HCEC 1CT (cell line): ENCODE measurements at places on chromosomes 1 and 21.
A peak's percentile ranks its signal among the peaks of the same experiment; 100 is the strongest.

DNA sequence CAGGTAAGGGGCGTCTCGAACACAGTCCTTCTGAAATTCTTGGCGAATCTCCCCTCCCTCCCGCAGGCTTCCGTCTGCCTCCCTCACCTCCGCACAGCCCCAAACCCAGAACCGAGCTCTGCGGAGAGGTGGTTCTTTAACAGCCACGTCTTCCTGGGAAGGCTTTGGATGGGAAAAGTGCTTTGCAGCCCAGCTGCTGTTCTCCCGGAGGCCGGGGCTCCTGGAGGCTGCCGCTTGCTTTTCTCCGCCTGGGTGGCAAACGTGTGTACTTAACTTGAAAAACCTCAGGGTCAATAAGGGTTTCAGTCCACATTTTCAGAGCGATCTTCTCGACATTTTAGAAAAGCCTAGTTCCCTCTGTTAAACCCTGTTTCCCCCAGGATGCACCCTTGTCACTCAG lies 109.3 kb downstream of the PRDM16 start:
- DNase-seq: no peak

DNA sequence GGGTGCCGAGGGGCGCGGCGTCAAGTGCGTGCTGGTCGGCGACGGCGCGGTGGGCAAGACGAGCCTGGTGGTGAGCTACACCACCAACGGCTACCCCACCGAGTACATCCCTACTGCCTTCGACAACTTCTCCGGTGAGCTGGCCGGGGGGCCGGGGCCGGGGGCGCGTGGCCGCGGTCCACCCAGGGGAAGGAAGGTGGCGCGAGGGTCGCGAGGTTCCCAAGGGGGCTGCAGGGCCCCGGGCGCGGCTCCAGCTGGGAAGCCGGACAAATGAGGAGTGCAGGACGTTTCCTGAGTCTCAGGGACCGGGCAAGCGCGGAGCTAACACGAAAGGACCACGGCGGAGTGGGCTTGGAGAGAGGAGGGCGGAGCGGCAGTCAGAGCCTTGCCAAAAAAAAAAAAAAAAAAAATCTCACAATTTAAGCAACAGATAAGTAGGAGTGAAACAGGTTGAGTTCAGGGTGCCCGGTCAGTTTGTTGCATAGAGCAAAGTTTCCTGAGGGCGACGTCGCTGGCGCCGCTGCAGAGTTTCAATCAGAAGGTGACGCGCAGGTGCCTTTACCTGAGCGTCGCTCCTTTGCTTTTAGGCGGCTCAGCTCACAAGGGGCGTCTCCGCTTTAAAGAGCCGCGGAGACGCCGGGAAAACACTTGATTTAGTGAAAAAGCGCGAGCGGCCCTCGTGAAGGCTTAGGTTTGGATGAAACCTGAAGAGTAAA lies 750 bp downstream of the RHOU start:
- no peak for DNase-seq

- no peak for DNase-seq
Measured at GRCh38 chr21:33663241-33663640, 20.9 kb downstream of the ITSN1 start.

DNA sequence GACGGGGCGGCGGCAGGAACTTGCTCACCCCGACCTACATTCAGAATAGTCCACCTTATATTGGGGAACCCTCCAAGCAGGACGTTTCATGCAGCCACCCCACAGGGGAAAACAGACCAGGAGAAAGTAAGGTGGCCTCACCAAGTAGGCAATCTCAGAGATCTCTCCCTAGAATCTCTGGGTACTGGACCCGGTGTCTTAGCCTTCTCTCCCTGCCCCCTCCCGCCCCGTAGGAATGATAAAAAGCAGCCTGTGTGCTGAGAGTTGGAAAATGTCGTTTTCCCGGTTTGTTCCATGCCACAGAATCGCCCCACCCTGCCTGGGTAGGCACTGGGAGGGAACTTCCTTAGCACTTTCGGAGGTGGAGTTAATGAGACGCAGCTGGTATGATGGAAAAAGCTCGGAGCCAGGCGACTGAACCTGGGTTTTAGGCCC lies 789 bp upstream of the PTPN14 start:
- DNase-seq: peak; percentile 74

GRCh38 chr1:204688007-204688406 lies 2.5 kb upstream of the LRRN2 start:
- no peak for DNase-seq

DNA sequence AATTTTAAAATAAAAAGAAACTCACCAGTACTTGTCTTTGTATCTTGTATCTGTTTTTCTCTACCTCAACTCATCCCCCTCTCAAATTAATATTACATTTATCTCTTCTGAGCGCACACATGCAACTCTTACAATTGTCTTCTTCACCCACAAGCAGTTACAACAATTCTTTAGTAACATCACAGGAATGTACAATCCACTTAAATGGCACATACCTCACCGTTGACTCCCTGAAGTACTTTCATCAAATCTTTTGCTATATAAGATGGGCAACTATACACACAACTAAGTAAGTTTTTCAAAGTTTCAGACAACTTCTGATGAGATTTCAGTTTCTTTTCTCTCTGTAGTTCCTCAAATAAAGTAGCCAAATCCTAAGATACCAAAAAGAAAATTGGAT lies 28.3 kb downstream of the HEATR1 start:
- DNase-seq: peak; percentile 84

- DNase-seq: no peak
Measured at GRCh38 chr1:176551146-176551545, 88.2 kb downstream of the PAPPA2 start.

- peak; percentile 4 for DNase-seq
Measured at GRCh38 chr21:35775778-35776544, 284.4 kb downstream of the SETD4 start.

GRCh38 chr1:91569411-91570119 lies 68.9 kb downstream of the CDC7 start:
- DNase-seq: peak; percentile 93

DNA sequence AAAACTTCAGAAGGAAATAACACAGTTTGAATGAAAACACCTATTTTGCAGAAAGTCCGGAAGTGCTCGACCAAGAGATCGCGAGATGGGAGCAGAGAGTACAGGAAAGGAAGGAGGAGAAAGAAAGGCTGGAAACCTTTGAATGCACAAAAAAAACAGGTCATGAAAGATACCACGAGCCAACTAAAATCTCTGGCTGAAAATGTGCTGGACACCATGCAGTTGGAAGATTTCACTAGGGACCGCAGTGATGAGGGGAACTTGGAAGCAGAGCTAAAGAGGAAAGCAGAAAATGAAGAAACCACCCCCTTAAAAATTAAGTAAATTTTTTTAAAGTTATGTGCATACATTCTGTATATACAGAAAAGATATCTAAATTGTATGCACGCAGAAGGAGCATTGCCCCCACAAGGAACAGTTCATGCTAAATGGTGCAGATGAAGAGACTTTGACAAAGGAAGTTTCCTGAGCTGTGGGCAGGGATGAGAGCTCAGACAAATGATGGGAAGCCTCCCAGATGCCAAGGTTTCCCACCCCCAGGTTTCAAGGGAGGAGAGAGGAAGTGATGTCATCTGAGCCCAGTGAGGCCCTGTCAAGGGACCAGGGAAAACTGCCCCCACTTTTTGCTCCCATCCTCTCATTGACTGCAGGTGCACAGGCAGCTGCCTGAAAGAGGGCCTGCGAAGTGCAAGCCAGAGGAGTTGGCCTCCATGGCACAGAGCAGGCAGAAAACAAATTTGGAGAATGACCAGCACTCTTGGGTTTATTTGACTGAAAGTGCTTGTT lies 52.5 kb downstream of the ETS2 start:
- DNase-seq: no peak

GRCh38 chr1:157399343-157399983 lies 152.9 kb downstream of the FCRL5 start:
- no peak for DNase-seq

- peak; percentile 65 for DNase-seq
Measured at GRCh38 chr1:18948913-18949685, 7.4 kb downstream of the IFFO2 start.

DNA sequence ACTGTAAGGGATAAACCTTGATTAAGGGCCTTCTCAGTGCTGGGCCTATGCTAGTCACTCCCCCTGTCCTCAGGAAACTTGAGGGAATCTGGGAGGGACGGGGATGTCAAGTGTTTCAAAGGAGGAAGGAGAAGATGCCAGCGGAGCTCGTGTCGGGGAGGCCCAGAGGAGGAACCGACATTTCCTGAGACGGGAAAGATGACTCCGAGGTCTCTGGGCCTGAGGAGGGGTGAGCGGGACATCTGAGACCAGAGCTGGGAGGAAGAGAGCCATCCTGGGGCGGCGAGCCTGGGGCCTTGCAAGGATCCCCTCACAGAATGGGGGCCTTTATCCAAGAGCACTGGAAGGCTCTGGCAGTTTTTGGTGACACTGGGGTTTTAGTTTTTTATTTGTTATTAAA lies 10.4 kb downstream of the SLC66A1 start:
- DNase-seq: no peak

GRCh38 chr1:245500546-245500945 lies 345.8 kb downstream of the KIF26B start:
- peak; percentile 55 for DNase-seq

DNA sequence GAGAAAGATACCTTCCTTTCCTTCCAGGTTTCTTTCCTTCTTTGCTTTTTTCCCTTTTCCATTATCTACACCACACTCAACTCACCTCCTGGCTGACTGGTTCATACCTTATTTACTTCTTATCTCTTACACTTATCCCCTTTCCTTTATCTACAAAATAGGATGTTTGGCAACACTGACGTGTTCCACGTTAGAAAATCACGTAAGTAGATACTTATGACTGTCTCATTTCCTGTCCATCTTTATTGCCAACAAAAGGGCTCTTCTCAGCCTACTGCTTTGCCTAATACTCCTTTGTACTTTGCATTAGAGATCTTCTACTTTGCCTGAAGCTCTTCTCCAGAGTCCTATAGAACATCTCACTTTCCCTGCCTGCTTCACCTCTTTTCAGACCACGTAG lies 25.1 kb downstream of the SYNJ1 start:
- peak; percentile 63 for DNase-seq

- no peak for DNase-seq
Measured at GRCh38 chr1:14759843-14760242, 161.4 kb downstream of the KAZN start.

DNA sequence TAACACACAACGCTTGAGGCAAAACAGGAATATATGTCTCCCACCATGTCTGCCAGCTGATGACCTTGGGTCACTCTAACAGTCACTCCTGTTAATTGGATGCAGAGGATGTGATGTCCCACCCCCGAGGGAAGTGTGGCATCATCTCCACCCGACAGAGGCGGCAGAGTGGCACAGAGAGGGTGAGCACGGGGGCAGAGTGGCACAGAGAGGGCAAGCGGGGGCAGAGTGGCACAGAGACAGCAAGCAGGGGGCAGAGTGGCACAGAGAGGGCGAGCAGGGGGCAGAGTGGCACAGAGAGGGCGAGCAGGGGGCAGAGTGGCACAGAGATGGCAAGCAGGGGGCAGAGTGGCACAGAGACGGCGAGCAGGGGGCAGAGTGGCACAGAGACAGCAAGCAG lies 44.3 kb downstream of the DISP3 start:
- no peak for DNase-seq

GRCh38 chr1:159916242-159917051 lies 8.9 kb downstream of the TAGLN2 start:
- DNase-seq: peak; percentile 67
